ENCODE measurements at places on chromosomes 1 and 21. TPM values are rescaled to one million over a fixed set of nuclear protein-coding genes. Genes with fewer than 3 reads are reported as not detected.

- H3K4me1 ChIP-seq, result peaks cover 26% of the 10 kb centered on the region
- no peaks in the 10 kb centered on the region for H3K27me3 ChIP-seq
- no peak for DNase-seq
- peak overlapping the region; percentile 63 for H3K27ac ChIP-seq
- no peak overlapping the region for H3K4me3 ChIP-seq
- H3K36me3 ChIP-seq, result no peaks in the 10 kb centered on the region
Measured at GRCh38 chr1:151312411-151312810, 14.8 kb downstream of the PI4KB start.

Gene OR2M3
- total RNA-seq, result not detected

Gene DOP1B
- 15.4 TPM for total RNA-seq

DNA sequence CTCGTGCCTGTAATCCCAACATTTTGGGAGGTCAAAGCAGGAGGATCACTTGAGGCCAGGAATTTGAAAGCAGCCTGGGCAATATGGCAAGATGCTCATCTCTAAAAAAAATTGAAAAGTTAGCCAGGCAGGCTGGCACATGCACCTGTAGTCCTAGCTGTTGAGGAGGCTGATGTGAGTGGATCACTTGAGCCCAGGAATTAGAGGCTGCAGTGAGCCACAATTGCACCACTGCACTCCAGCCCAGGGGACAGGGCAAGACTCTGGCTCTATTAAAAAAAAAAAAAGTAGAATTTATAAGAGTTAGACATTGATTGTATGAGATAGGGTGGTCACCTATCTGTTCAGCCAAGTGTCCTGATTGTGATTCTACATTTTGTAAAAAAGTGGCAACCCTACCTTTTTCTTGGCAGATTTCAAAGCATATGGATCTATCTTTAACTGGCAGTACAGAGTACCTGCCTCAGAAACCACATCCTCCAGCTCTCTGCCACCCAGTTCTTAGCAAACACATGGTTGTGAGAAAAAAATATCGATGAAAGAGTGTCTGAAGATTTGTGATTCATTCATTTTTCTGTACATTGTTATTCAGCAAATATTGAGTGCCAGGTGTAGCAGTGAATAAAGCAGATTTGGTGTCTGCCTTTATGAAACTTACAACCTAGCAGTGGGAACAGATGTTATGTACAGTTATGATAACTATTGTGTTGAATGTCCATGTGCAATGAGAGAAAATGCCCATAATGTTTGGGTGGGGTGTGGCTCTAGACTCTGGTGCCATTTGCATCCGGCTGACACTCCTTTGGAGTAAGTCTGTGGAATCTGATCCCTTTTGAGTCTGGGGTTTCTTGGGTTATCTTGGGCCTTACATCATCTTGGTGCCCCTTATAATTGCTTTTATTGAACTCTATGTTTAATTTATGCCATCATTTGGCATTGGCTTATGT lies 82.5 kb downstream of the ST3GAL3 start:
- H3K27me3 ChIP-seq, result no peaks in the 10 kb centered on the region
- peaks cover 5% of the 10 kb centered on the region for H3K36me3 ChIP-seq
- DNase-seq, result peak; percentile 55
- no peak overlapping the region for H3K27ac ChIP-seq
- peaks cover 15% of the 10 kb centered on the region for H3K4me1 ChIP-seq

DNA sequence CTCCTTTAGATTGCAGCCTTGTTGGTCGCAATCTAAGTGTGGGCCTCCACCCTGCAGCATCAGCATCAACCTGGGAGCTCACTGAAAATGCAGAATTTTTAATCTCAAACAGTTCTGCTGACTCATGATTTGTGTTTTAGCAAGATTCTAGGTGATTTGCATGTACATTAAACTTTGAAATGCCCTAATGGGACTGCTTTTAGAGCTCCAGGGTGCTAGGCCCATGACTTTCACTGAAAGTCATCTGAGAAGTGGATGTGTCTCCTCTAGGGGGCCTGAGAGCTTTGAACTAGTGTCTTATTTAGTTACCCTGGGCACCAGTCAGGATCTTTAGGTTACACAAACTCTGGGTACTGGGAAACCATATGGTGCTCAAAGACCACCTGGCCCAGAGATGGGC lies 9.0 kb downstream of the TRIM67 start:
- no peak overlapping the region for H3K27ac ChIP-seq
- no peak overlapping the region for H3K4me3 ChIP-seq
- H3K4me1 ChIP-seq, result no peaks in the 10 kb centered on the region
- H3K27me3 ChIP-seq, result peaks cover 43% of the 10 kb centered on the region

DNA sequence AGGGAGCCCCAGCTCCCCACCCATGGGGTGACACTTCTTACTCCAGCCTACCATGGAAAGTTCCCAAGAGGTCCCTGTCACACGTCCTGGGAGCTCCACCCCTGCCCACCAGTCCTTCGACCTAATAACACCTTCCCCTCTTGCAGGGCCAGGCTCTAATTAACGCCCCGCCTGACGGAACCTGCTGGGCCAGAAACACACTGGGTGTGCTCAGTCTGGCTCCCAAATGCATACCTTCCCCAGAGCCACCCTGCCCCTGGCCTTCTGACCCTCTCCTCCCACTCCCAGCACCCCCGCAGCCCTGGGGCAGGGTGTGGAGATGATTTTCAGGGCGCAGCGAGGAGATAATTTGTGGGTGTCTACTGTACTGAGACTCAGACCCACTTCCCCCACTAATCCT lies 20.6 kb downstream of the PGLYRP3 start:
- H3K36me3 ChIP-seq, result no peaks in the 10 kb centered on the region
- peaks cover 33% of the 10 kb centered on the region for H3K27me3 ChIP-seq
- peaks cover 13% of the 10 kb centered on the region for H3K4me1 ChIP-seq
- no peak overlapping the region for H3K27ac ChIP-seq

GRCh38 chr1:210598135-210598652 lies 269.5 kb downstream of the HHAT start:
- no peak for DNase-seq
- peaks cover 9% of the 10 kb centered on the region for H3K36me3 ChIP-seq

- H3K27ac ChIP-seq, result no peak overlapping the region
- no peak for DNase-seq
- no peak overlapping the region for H3K4me3 ChIP-seq
Measured at GRCh38 chr1:25890239-25891034, 14.9 kb upstream of the PAQR7 start.

Gene UHMK1
- 65.5 TPM for total RNA-seq

- H3K4me3 ChIP-seq, result no peak overlapping the region
- no peaks in the 10 kb centered on the region for H3K36me3 ChIP-seq
- no peak for DNase-seq
- H3K27me3 ChIP-seq, result peaks cover 7% of the 10 kb centered on the region
- no peaks in the 10 kb centered on the region for H3K4me1 ChIP-seq
Measured at GRCh38 chr1:159653201-159653600, 61.2 kb downstream of the CRP start.

- no peak within 1 kb of the TSS for H3K27ac ChIP-seq
- H3K27me3 ChIP-seq, result peaks cover 28% of the 10 kb centered on the region
- H3K4me1 ChIP-seq, result no peaks in the 10 kb centered on the region
- no peak for DNase-seq
Measured at GRCh38 chr21:40846587-40847411, at the start of gene DSCAM. Gene DSCAM (minus strand): TSS chr21:40847158. CDS start chr21:40846661, 497 bp downstream.

Gene TDRD5
- not detected for total RNA-seq

GRCh38 chr1:214318956-214319736 lies 38.2 kb downstream of the SMYD2 start:
- no peaks in the 10 kb centered on the region for H3K4me1 ChIP-seq
- H3K27me3 ChIP-seq, result no peaks in the 10 kb centered on the region
- H3K36me3 ChIP-seq, result peaks cover 84% of the 10 kb centered on the region

Gene FAM78B
- total RNA-seq, result 0.08 TPM

Gene PODN
- not detected for total RNA-seq

DNA sequence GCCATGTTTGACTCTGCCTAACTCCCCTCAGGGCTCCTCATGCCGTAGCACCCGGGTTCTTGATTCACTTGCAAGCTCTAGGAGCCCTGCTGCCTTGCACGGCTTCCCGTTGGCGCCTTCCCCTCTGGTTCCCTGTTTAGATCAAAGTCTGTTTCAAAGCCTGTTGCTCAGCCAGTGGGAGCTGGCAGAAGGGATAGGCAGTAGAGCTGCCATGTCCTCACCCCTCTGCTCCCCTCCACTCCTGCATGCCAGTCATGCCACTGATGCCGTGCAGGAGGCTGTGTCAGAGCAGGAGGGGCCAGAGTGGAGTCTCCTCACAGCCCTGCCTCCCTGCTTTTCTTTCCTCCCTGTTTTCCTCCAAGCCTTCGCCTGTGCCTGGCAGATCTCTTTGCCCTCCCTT lies 26.5 kb downstream of the HMGCS2 start:
- no peak overlapping the region for H3K27ac ChIP-seq
- peaks cover 3% of the 10 kb centered on the region for H3K36me3 ChIP-seq
- H3K4me3 ChIP-seq, result no peak overlapping the region
- H3K27me3 ChIP-seq, result no peaks in the 10 kb centered on the region

Gene GGPS1
- total RNA-seq, result 55.1 TPM

- H3K36me3 ChIP-seq, result no peaks in the 10 kb centered on the region
- H3K27ac ChIP-seq, result no peak overlapping the region
- DNase-seq, result no peak
- no peaks in the 10 kb centered on the region for H3K4me1 ChIP-seq
- no peak overlapping the region for H3K4me3 ChIP-seq
- H3K27me3 ChIP-seq, result no peaks in the 10 kb centered on the region
Measured at GRCh38 chr1:2340918-2341254, 50.5 kb downstream of the MORN1 start.

- no peak overlapping the region for H3K4me3 ChIP-seq
- H3K27me3 ChIP-seq, result no peaks in the 10 kb centered on the region
- H3K27ac ChIP-seq, result no peak overlapping the region
- peaks cover 8% of the 10 kb centered on the region for H3K4me1 ChIP-seq
- no peak for DNase-seq
Measured at GRCh38 chr1:3521426-3521825, 67.0 kb downstream of the ARHGEF16 start.

- H3K4me3 ChIP-seq, result no peak overlapping the region
- peaks cover 11% of the 10 kb centered on the region for H3K27me3 ChIP-seq
- peak overlapping the region; percentile 16 for H3K27ac ChIP-seq
- DNase-seq, result no peak
- H3K4me1 ChIP-seq, result peaks cover 31% of the 10 kb centered on the region
Measured at GRCh38 chr21:45228656-45229240, 58.9 kb downstream of the POFUT2 start.

Gene RXRG
- not detected for total RNA-seq

Gene GJA9
- not detected for total RNA-seq

- peak; percentile 45 for DNase-seq
- peak overlapping the region; percentile 55 for H3K4me3 ChIP-seq
- no peaks in the 10 kb centered on the region for H3K27me3 ChIP-seq
- peak overlapping the region; percentile 85 for H3K27ac ChIP-seq
Measured at GRCh38 chr1:186303911-186304310, 71.1 kb downstream of the TPR start.

DNA sequence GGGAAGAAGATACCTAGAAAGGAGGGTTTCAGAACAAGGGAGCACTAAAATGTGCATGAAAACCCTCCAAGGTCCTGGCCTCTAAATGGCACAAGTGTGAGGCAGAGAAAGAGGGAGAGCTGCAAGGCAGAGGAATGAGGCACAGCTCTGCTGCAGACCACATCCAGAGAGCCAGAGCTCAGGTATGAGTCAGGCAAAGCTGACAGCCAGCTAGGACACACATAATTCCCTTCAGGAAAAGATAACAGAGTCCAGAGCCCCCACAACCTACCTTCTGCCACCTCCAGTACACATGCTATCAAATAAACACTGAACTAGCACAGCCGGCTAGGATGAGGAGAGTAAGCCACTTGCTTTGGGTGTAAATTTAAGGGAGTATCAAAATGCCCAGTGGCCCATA lies 62.2 kb downstream of the HSF2BP start:
- peaks cover 1% of the 10 kb centered on the region for H3K27me3 ChIP-seq
- peaks cover 11% of the 10 kb centered on the region for H3K4me1 ChIP-seq
- no peak overlapping the region for H3K4me3 ChIP-seq
- H3K27ac ChIP-seq, result no peak overlapping the region
- DNase-seq, result no peak

DNA sequence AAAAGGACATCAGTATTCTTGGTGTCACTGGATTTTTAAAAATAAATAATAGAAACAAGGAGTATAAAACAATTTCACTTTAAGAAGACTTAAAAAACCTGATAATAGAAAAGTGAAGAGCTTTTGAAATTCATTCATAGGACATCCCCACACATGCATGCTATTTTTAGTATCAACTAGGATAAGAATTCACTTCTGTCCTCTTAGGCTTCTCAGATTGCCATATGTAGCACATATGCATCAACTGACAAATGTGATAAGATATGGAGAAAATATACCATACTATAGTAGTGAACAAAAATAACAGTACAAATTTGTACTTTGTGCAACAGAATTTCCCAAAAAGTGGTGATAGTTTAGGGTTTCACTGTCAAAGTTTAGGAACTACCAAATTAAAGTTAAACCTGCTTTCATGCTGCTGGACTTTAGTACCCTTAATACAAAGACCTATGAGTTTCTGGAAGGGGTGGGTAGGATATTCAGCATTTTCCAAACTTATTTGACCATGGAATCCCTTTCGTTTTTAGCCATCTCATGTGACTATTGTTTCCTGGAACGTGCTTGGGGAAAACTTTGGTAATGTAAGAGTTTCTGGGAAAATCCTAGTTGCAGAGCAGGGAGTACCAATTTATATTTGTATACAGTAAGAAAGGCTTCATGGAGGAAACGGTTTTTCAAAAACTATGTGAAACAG lies 19.8 kb downstream of the RPRD2 start:
- DNase-seq, result no peak
- H3K36me3 ChIP-seq, result peaks cover 3% of the 10 kb centered on the region
- H3K27ac ChIP-seq, result no peak overlapping the region

Gene AMY2A
- total RNA-seq, result not detected

GRCh38 chr1:167974698-167975097 lies 37.8 kb upstream of the MPC2 start:
- no peak overlapping the region for H3K4me3 ChIP-seq
- H3K27me3 ChIP-seq, result no peaks in the 10 kb centered on the region
- H3K27ac ChIP-seq, result no peak overlapping the region
- H3K36me3 ChIP-seq, result peaks cover 42% of the 10 kb centered on the region
- no peaks in the 10 kb centered on the region for H3K4me1 ChIP-seq

Gene TSPAN2
- 0.77 TPM for total RNA-seq

DNA sequence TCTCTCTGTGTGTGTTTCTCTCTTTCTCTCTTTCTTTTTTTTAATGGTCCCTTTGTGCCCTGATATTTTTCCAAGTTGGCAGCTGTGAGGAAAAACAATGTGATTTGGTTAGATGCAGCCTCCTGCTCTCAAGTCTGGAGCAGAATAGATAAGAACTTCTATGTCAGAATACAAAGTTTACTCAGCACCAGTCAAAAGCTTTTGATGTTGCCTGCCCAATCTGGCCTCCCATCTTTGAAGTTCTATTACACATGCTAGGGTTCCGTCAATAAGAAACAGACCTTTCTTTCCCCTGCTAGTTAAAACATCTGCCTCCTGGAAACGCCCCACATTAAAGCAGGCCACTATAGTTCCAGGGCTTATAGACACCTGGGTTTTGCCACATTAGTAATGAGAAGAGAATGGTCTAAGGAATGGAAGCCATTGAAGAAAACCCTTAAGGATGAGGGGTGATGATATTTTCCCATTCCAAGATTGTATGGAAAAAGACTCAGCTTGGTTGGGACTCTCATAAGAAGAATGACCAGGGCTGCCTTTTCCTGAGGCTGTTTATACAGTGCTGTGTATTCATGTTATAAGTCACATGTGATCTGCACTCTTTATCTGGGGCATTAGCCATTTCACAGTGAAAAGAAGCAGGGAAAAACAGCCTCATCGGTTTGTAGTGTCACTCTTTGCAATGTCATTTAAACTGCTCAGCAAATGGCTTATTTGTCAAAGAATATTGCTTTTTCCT lies 414.7 kb upstream of the PROX1 start:
- no peaks in the 10 kb centered on the region for H3K4me1 ChIP-seq
- H3K27ac ChIP-seq, result no peak overlapping the region
- peaks cover 12% of the 10 kb centered on the region for H3K36me3 ChIP-seq
- no peak overlapping the region for H3K4me3 ChIP-seq
- DNase-seq, result no peak

- H3K4me1 ChIP-seq, result no peaks in the 10 kb centered on the region
- H3K4me3 ChIP-seq, result no peak overlapping the region
- H3K36me3 ChIP-seq, result no peaks in the 10 kb centered on the region
- H3K27ac ChIP-seq, result no peak overlapping the region
Measured at GRCh38 chr1:95311014-95311413, 77.0 kb downstream of the RWDD3 start.
